Breast epithelium (tissue), 4 donors: ENCODE measurements at places on chromosomes 12 and 14. TPM values are rescaled to one million over a fixed set of nuclear protein-coding genes. Genes with fewer than 3 reads are reported as not detected.

Gene IL22
- total RNA-seq: not detected

- no peak for DNase-seq
Measured at GRCh38 chr12:79069009-79069408, 204.4 kb downstream of the SYT1 start.

Gene MFAP5
- total RNA-seq: 466 TPM

GRCh38 chr12:102394200-102394599, 86.2 kb downstream of the IGF1 start:
- no peak for DNase-seq

DNA sequence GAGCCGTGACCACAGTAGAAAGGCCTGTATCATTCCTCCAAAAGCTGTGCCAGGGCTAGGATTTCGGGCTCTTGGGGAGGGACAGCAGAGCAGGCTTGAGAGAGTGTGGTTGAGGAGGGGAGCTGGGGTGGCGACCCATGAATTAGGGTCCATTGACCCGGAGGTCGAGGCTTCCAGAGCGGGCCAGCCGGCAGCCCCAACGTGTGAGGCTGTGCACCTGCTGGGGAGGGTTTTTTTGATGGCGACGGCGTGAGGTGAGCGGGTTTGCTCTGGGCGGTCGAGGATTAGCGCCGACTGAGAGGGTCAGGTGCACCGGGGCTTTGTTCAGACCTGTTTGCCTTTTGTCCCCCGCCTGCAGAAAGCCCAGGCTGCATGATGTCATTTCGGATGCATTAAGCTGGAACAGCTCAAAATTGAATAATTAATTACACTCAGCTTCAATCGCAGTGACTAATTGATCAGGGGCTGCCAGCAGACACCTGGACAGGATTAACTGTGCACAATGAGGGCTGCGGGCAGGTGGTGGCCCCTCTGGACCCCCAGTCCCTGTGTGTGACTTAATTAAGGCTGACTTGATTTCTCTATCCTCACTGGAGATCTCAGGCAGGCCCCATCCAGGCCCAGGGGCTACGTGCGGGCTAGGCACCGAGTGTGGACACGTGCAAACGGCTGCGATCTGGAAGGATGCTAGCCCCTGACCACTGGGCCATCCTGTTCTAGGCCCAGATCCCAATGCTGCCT, 42.1 kb upstream of the MEG3 start:
- no peak for DNase-seq

DNA sequence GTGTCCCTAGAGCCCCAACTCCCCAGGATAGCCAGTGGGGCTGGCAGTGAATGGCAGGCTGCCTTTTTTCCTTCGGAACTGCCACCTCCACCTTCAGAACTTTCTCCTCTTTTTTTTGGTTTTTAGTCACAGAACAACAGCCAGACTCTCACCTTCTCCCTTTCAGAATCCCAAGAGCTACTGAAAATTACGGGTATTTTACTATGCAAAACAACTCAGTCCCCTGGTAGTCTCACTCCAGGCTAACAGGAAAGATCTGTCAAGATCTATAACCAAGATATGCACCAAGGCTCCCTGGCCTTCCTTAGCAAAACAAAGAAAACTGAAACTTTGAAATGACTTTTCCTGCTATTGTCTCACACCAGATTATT, 12.5 kb downstream of the PLEKHG6 start:
- no peak for DNase-seq

Gene KRT75
- not detected for total RNA-seq

DNA sequence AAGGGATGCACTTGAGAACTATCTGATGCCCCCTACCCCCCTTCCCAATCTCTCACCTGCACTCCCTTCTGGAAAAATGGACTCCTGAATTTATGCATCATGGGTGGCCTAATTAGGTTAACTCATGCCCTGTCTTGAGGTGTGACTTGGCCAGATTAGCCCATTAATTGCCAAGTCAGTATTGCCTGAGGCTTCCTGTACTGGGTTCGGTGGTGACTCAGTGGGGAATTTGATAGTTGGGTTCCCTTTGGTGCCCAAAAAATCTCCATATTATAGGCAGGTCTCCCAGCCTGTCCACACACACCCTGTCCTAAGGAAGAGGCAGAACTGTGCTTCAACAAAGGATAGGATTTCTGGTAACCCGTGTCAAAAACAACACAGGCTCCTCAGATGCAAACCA, 146.1 kb downstream of the CHST11 start:
- no peak for DNase-seq

GRCh38 chr12:75446857-75447256, 33.7 kb upstream of the GLIPR1 start:
- DNase-seq: no peak

DNA sequence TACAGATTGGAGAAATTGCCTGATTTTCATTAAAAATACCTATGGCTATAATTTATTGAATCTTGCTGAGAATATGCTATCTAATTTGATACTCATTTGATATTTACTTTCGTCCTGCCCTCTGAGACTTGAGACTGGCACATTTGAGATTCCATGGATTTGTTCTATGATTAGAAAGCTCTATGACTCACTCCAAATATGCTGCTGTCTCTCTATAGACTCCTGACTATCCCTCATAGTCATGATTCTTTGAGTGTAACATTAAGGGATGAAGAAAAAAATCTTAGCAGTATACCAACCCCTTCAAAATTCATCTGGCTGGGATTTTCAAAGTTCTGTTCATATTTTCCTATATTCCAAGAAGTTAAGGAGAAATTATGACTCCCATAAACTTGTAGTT, 191.9 kb downstream of the LRIG3 start:
- no peak for DNase-seq

Gene ORAI1
- 12.5 TPM for total RNA-seq

DNA sequence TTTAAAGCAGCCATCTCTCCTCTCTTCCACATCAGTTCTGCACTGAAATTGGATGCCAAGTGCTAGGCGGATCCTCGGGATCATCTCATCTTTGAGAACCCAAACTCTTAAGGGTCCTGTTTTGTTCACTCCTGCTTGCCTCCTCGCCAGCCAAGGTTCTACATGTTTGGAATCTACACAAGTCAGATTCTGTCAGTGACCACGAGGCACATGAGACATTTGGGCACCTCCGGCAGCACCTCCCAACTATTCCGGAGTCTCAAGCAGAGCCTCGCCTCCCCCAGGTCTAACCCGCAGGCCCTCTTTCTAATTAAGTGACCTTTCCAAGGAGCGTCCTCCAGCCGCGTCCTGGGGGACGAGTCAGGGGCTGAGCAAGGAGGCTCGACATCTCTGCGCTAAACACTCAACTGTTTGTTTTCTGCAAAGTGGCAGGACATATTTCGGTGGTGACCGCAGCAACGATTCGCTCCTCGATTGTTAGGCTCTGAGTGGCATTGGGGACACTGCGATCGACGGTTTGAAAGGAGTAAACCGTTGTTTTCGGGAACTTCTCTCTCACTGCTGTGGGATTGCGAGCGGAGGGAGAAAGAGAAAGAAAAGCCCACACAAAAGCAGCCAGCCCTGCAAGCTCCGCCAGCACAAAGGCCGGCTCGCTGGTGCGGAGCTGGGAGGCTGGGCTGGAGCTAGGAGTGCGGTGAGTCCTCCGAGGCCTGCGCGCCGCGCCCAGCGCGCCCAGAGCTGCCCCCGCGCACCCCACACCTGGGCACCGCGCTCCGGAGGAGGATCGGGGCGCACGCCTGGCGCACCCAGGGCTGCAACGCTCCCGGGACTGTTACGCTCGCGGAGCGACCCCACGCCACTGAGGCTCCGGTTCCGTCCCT, 640 bp downstream of the ARMH4 start:
- no peak for DNase-seq

Gene COPZ1
- 70.9 TPM for total RNA-seq

DNA sequence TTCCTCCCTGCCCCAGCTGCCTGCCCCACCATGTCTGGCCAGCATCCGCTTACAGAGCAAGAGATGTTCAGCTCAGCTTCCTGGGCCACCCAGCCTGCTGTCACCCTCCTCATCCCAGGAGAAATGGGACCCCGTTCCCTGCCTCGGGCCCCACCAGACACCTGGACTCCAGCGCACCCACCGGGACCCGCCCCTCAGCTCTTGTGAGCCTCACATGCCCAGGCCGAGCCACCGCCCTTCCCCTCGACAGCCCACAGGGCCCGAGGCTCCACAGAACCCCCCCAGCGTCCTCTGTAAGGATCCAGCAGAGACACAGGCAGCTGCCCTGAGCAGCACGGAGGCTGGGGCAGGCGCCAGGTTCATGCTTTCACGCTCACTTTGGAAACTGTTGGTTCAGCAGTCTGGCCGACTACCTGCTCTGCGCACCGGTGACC, 18.4 kb upstream of the C14orf180 start:
- no peak for DNase-seq

- DNase-seq: no peak
Measured at GRCh38 chr12:120199595-120200306, 1.2 kb downstream of the RPLP0 start.

DNA sequence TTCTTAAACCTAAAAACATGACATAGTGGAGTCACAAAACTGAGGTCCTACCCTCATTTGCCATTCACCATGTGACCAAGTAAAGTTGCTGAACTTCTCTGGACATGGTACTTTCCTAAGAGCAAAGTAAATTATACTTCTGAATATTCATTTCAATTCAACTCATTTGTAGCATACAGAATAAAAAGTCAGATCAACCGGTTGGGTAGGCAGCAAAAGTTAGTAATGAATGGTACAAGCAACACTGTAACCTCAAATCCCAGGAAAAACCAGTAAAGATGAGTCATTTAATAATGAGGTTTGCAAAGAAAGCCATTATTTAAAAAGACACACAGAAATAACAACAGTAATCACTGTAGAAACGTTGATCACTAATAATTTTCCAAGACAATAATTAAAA, 8.7 kb downstream of the POLE2 start:
- DNase-seq: no peak

- no peak for DNase-seq
Measured at GRCh38 chr14:105014032-105014431, 6.9 kb downstream of the CDCA4 start.

Gene AQP5
- 3.1 TPM for total RNA-seq

Gene AACS
- 33.7 TPM for total RNA-seq

DNA sequence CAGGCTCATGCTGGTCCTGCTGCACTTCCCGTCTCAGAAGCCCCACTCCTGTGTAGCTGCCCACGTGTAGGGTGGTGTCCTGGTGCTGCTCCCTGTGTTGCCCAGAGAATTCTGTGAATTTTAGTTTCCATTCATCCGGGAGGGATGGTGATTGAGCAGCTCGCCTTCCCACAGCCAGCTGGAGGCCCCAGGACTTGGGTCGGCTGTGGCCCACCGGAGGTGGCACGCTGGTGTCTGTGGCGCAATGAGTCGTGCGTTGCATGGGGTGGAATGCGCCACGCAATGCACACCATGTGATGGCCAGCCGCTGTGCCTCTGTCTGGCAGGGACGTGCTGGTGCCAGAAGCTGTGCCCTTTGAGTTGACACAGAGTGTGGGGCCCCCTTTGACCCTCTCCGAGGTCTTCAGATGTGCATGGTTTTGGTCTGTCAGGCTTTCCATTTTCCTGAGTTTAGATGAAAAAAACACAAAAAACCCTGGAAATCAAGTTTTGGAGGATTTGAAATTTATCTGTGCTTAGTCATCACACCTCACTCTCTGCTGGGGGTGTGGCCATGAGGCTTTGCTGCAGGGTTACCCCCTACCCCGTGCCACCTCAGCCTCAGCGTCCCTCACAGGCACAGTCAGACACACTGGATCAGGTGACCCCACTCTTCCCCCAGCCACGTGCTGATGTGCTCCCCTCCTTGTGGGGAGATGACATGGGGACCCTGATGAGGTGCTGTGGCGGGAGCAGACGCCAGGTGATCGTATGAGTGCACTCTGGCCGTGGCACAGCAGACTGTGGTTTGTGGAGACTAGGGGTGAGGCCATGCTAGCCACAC, 64.6 kb downstream of the EP400 start:
- no peak for DNase-seq

GRCh38 chr12:124716208-124717130, 147.2 kb downstream of the SCARB1 start:
- DNase-seq: no peak

- no peak for DNase-seq
Measured at GRCh38 chr12:57475271-57476161, 4.2 kb downstream of the ARHGAP9 start.

GRCh38 chr12:100986595-100987547, 192.3 kb downstream of the ANO4 start:
- DNase-seq: no peak

GRCh38 chr12:83859021-83859420, 1053.6 kb downstream of the SLC6A15 start:
- no peak for DNase-seq

- peak; percentile 48 for DNase-seq
Measured at GRCh38 chr12:67648521-67649260, at the start of gene DYRK2. Gene DYRK2, plus strand, starts transcription at chr12:67648745. Its CDS starts 389 bp downstream, at chr12:67649134.

GRCh38 chr12:5488626-5488955, 56.7 kb downstream of the NTF3 start:
- no peak for DNase-seq

- no peak for DNase-seq
Measured at GRCh38 chr14:54148251-54148650, 191.6 kb upstream of the BMP4 start.

- DNase-seq: no peak
Measured at GRCh38 chr14:55348766-55349453, 62.7 kb downstream of the ATG14 start.

GRCh38 chr12:22624548-22624869, 462 bp upstream of the ETNK1 start:
- DNase-seq: no peak

Gene TCTN2
- total RNA-seq: 11.5 TPM

DNA sequence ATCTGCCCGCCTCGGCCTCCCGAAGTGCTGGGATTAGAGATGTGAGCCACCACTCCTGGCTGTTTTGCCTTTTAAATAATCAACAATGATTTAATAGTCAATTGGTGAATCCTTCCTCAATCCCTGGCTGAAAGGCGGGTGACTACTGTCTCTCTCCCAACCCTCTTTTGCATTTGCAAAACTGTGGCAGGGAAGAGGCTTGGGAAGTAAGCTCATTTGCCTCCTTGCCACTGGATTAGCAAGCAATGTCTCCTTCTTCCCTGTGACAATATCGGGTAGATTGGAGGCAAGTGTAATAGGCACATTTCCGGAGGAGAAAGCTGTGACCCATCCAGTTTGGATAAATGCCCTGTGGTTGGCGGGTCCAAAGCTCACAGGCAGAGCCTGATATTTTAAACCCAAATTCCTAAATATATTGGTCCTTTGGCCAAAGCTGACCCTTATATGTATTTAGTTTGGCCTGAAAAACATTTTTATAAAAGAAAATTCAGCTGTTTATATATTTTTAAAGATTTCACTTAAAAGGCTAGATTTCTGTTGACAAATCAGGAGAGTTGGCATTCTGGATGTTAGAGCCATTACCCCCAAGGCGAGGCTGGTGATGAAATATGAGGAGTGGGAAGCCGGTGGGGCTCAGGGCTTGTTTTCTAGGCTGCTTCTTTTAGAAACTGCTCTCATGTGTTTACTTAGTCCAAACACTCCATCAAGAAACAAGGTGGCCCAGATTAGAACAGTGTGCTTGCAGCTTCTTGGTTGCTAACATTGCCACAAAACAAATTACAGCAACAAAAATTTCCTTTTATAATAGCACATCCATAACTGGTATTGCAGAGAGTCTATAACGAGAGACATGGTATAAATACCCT, 646.9 kb upstream of the TMEM132C start:
- no peak for DNase-seq
